ENCODE measurements at places on chromosomes 16 and 17.

- DNase-seq = no peak
Observed at GRCh38 chr17:66509926-66510325, 207.5 kb downstream of the PRKCA start.

- DNase-seq = no peak
Observed at GRCh38 chr16:3510416-3510815, 9.6 kb downstream of the CLUAP1 start.

DNA sequence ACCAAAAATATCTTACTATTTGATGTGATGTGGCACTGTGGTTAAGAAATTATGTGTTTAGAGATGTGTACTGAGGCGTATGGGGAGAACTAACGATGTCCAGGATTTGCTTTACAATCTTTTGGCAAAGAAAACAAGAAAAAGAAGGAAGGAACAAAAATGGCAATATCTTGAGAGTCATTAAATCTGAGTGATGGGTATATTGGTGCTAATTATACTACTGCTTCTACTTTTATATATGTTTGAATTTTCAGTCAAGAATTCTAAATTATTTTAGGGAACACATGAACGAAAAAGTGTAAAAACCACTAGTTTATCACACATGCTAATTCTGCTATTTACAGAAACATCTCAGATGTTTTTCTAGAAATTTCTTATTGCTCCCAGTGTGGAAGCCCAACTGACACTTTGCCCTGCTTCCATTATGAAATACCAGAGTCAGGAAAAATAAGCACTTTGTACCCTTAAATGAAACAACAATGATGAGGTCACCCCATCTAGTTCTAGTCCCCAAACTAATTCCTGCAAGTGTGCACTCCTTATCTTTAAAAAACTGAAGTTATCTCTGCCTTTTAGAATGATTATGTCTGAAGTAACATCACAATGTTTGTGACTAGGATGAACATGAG lies 18.8 kb downstream of the TAT start:
- DNase-seq = no peak

DNA sequence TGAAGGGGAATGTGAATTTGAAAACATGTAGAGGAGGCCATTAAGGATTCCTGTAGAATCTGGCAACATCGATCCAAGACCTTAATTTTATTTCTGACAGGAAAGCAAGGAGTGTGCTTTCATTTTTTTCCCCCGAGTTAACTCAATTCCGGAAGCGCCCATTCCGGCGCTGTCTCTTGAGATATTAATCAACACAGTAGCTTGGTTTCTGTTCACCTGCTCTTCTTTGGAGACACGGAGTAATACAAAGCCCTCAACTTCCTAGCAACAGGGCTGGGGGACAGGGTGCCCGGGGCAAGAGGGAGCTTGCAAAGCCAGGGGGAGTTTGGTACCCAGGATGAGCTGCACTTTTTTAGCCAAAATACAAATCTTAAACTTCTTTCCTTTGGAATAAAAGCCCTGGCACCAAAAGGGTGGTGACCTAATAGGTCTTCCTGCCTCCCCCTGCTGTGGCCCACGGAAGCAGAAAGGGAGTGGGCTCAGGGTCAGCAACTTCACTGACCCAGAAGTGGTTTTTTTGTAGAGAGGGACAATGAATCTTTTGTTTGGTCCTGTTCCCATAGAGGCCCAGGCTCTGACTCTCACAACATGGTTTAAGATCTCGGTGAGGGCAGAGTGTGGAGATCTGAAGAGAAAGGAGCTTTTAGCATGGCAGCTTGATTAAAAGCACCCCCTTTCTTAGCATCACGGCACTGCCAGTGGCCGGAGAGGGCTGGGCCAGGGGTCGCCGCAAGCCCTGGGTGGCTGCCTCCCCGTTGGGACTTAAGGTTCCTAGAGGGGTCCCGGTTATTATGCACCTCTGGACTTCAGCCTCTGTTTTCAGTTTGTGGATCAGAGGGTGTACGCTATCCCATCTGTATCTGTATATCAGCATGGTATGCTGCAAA lies 207.3 kb downstream of the CCDC182 start:
- DNase-seq = no peak

- no peak for DNase-seq
Observed at GRCh38 chr16:68509381-68509780, 29.7 kb upstream of the ZFP90 start.

Data from stimulated activated CD8-positive, alpha-beta memory T cell treated with anti-CD3 and anti-CD28 coated beads, Interleukin-4, amount 100 ng/mL, for 1 hour (primary cell).